Umbilical cord (tissue), 2 donors: ENCODE measurements at places on chromosomes 7 and 10. TPM values are rescaled to one million over a fixed set of nuclear protein-coding genes. Genes with fewer than 3 reads are reported as not detected.

- DNase-seq = no peak
Measured at GRCh38 chr10:26839966-26840627, 20.7 kb downstream of the ABI1 start.

DNA sequence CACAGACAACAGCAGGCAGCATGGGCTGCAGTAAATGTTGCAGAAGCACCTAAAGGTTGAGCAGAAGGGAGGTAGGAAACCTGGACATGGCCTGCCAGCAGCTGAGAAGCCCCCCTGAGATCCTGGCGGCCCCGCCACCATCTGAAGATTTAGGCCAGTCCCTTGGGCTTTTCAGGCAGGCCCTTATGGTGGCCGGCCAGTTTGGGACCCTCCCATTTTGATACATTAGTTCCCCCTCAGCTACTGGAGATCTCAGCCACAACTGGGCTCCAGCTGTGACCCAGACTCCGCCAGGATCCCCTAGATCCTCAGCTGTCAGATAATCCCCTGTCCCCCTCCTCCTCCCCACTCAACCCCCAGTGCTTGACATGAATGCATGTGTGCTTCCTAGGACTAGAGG lies 34.4 kb downstream of the ZNF783 start:
- no peak for DNase-seq

Gene PSMC2
- 60.9 TPM for total RNA-seq

Gene PGAM2
- not detected for total RNA-seq

Gene GUSB
- total RNA-seq = 44.3 TPM

GRCh38 chr7:3300221-3300650 lies 816 bp upstream of the SDK1 start:
- no peak for DNase-seq

- DNase-seq = no peak
Measured at GRCh38 chr10:26358071-26358470, 80.1 kb upstream of the APBB1IP start.
